ENCODE measurements at places on chromosomes 16 and 17.

GRCh38 chr17:67183531-67183930 lies 61.5 kb downstream of the HELZ start:
- DNase-seq = no peak

GRCh38 chr16:15822957-15823356 lies 33.9 kb downstream of the MYH11 start:
- peak; percentile 25 for DNase-seq

DNA sequence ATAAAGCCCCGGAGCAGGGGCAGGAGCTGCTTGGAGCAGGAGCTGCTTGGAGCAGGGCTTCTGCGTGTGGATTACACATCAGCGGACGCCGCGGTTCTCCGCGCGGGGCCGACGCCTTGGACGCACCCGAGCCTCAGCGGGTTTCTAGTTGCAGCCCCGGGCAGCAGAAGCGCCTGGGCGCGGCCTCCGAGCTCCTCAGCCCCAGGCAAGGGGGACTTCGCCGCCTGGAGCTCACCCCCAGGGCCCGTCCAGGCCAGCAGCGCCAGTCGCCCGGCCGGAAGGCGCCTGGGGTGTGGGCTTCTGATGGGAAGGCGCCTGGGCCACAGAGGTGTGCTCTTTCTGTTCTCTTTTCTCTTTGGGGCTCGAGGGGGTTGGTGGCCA lies 6.3 kb downstream of the FOXF1 start:
- DNase-seq = no peak

GRCh38 chr17:15462976-15463772 lies 4.2 kb downstream of the CDRT4 start:
- DNase-seq = peak; percentile 40

GRCh38 chr16:20774703-20775362 lies 11.0 kb downstream of the ACSM3 start:
- DNase-seq = no peak

DNA sequence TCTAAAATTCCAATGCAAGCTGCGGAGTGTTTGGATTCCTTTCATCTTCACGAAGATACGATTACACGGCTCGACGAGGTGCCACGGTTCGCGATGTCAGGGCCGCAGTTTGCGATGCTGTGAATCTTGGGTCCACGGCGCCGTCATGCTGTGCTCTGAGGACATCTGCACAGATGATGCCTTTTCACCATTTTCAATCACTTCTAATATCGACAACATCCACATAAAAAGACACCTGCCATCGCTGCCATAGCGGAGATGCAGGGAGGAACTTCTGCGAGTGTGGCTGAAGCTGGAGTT lies 6.8 kb upstream of the APRT start:
- no peak for DNase-seq

GRCh38 chr17:27521281-27522027 lies 65.2 kb downstream of the KSR1 start:
- DNase-seq = no peak

DNA sequence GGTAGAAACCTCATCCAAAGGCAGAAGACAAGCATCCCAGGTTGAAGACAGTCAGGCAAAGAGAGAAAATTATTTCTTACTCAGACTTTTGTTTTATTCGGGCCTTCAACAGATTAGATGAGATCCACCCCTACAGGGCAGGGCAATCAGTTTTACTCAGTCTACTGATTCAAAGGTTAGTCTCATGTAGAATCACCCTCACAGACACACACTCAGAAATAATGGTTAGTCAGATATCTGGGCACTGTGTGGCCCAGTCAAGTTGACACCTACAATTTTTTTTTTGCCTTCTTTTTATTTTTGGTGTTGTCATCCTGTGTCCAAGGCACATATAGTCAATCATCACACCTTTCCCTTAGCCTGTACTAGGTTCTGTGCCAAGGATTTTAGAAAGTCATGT lies 729.8 kb downstream of the WWOX start:
- no peak for DNase-seq

- no peak for DNase-seq
Observed at GRCh38 chr16:31265329-31266245, 5.8 kb downstream of the ITGAM start.

DNA sequence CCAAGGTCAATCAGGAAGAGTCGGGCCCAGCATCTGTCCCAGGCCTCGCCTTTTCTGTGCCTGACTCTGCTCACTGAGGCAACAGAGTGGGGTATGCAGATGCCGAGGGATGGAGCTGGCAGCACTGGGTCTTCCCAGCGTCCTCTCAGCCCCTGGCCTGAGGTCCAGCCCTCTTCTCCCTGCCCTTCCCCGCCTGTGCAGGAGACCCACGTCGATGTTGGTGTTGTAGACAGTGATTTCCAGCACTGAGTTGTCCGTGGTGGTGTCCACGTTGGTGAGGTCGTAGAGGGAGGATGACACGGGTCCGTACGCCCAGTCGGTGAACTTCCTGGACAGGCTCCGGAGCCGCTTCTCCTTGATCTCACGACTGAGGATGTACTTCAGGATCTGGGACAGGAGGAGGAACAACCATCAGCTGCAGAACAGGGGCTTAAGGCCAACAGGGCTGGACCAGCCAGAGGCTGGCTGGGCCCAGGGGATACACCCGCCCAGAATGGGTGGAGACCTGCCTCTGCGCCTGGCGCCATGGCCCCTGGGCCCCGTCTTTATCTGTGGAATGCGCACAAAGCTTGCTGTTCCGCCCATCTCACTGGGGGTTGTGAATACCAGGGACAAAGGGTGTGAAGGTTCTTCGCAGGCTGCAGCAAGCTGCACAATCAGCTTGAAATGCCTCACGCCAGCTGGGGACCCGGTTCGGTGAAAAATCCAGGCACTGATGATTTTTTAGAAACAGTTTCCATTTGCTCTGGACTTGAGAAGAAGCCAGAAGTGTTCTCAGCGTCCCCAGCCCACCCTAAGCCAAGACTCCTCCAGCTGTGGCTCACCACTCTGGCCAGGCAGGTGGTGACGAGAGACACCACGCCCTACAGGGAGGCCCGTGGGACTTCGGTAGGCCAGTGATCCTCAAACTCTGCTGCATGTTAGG lies 27.5 kb downstream of the TRPV3 start:
- DNase-seq = peak; percentile 48

GRCh38 chr17:77420095-77420803 lies 279.5 kb downstream of the SEC14L1 start:
- no peak for DNase-seq

DNA sequence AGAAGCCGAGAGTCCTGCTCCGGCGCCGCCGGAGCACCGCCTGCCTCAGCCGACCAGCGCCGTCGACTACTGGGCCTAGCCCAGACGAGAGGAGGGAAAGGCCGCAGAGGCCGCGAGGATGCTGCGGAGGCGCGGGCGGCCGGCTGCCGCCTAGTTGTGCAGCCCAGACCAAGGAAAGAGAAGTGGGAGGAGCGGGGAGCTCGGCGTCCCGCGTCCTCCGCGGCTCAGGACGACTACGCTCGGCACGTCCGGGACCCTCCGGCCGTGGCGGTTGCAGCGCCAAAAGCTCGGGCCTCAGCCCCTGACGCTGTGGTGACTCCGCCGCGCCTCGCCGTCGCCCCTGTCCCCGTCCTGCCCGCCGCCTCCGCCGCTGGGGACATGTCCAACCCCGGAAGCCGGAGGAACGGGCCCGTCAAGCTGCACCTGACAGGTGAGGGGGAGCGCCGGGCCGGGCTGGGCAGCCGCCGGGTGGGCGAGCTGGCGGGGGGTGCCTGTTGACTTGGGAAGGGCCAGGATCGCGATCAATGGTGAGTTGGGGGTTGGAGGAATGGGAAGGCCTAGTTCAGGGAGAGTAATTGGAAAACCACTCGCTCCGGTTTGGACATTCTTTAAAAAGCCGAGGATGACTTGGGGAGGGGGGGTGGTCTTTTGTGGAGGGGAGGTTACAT lies 37.7 kb downstream of the RNF135 start:
- peak; percentile 68 for DNase-seq

DNA sequence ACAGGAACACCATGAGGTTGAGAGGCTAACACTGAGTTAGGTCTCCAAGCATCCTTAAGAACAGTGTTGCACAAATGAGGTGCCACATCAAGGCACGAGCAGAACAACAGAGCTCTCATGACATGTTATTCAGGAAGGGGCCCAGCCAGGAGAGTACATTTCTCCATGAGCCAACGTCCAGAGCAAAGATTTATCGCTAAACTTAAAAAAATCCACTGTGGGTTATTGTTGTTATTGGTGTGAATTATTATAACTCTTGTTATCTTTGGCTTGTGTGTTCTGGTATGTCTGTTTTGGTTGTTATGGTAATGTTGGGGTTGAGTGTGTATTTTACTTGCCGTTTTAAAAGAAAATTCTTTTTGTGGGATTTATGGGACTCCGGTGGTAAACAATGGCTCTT lies 68.9 kb upstream of the MSI2 start:
- no peak for DNase-seq

- no peak for DNase-seq
Observed at GRCh38 chr17:40069751-40070708, 7.3 kb downstream of the THRA start.

GRCh38 chr16:885391-885790 lies 84.9 kb upstream of the GNG13 start:
- peak; percentile 12 for DNase-seq

GRCh38 chr17:59038734-59039133 lies 67.9 kb downstream of the TRIM37 start:
- no peak for DNase-seq

DNA sequence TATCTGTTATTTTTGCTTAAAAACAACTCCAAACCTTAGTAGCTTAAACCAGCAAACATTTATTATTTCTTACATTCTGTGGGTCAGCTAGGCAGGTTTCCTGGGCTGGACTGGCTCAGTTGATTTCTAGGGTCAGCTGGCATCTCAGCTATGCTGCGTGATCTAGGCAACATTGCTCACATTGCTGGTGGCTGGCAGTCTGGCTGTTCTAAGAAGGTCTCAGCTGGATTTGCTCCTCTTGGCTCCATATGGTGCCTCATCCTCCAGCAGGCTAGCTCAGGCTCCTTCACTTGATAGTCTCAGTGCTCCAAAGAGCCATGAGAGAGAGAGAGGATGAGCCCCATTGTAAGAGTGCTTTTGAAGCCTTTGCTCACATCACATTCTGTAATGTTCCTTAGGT lies 470.6 kb upstream of the CDH5 start:
- no peak for DNase-seq

DNA sequence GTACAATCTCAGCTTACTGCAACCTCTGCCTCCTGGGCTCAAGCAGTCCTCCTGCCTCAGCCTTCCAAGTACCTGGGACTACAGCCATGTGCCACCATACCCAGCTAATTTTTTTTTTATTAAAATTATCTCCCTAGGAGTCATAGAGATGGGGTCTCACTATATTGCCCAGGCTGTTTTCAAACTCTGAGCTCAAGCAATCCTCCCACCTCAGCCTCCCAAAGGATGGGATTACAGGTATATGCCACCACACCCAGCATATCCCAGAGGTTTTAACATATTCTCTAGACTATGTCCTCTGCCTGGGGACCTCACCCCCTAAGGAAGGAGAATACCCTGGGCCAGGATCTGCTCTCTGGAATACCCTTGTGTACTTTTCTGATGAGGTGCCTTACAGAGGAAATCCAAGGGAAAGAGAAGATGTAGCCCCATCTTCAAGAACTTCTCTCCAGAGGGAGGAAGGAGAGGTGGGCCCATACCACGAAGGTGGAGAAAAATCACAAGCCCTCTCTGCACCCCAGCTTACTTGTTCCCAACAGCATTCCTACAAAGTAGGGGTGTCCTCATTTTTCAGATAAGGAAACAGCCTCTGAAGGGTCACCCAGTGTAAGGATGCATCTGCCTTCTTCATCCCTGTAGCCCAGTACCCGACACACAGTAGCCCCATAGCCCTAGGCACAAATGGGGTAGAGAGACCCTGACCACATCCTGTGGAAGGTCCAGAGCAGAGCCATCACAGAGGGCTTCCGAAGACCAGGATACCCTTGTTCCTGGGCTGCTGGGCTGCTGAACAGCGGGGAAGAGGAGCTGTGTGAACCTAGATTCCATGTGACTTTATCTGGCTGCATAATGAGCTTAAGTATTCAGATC lies 151.6 kb downstream of the SOCS1 start:
- no peak for DNase-seq

DNA sequence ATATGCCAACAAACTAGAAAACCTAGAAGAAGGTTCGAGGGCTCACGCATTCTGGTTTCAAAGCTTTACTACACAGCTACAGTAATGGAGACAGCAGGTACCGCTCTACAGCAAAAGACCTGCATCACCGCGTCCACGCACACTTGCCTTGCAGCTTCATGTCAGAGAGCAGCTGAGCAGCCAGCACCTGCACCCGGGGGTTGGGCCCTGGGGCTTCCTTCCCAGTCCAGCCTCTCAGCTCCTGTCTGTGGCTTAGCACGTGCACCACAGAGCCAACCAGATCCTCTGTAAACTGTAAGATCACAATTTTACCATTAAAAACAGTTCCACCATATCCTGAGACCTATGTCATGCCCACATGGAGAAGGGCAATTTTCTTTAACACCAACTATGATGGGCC lies 15.3 kb downstream of the MEAK7 start:
- DNase-seq = no peak

DNA sequence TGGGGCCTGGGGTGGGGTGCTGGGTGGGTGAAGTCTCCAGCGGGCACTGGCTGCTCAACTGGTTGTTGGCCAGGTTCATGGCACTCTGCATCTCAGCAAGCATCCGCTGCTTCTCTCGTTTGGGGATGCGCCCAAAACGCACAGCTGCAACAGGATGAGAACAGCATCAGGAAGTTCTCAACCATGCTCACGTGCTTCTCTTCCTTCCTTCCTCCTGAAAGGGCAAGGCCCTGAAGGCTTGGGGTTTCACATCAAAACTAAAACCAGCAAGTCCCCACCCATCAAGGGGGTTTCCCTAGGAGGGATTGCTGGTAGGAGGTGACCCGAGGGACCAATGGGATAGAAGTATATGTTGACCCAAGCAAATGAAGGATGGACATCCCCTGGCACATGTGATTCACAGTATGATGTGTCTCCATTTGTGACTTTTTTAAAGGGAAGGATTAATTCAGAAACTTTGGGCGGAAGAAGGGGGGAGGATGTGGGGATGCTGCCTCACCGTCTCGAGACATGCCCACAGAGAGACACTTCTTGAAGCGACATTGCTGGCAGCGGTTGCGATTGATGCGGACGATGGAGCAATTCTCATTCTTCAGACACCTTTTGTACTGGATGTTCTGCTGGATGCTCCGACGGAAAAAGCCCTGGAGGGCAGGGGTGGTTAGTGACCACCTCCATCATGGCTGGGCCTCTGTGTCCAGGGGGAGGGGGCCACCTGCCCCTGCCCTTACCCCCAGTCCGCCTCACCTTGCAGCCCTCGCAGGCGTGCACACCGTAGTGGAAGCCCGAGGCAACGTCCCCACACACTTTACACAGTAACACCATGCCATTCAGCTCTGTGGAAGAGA lies 4.2 kb downstream of the NR1D1 start:
- DNase-seq = no peak

- DNase-seq = no peak
Observed at GRCh38 chr16:72844225-72844920, 203.6 kb downstream of the ZFHX3 start.

DNA sequence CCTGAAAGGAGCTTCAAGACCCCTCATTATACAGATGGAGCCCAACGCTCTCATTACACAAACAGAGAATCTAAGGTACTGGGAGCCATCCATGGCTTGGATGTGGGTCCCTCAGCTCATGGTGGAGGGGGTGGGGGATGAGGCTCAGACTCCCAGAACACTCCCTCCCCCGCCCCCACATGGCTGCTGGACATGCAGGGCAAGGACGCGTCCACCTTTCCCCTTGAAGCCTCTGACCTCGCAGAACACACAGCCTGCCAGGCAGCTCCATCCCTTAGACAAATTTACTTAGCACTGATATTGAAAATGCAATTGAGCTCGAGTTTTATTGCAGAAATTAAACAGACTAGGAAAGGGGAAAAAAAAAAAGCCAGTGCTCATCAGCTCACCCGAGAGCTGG lies 203.9 kb downstream of the ZNF423 start:
- DNase-seq = no peak

- no peak for DNase-seq
Observed at GRCh38 chr17:791829-792228, 9.7 kb downstream of the MRM3 start.

GRCh38 chr17:66229783-66230538 lies 746 bp upstream of the APOH start:
- DNase-seq = no peak
